ENCODE measurements at places on chromosomes 6 and 20.

GRCh38 chr20:54995011-54995410, 519.6 kb downstream of the DOK5 start:
- DNase-seq = no peak

- no peak for DNase-seq
Measured at GRCh38 chr6:41286544-41287346, at the start of gene TREM1. Gene TREM1, minus strand, starts transcription at chr6:41286682. Its CDS starts 27 bp downstream, at chr6:41286655.

GRCh38 chr20:3209257-3209945, at the start of gene ITPA:
Gene ITPA, plus strand, starts transcription at chr20:3209498. Its CDS starts 54 bp downstream, at chr20:3209552.
- no peak for DNase-seq

GRCh38 chr20:48723308-48724264, 104.2 kb downstream of the PREX1 start:
- DNase-seq = no peak

- no peak for DNase-seq
Measured at GRCh38 chr6:24943774-24944173, 8.0 kb upstream of the RIPOR2 start.

DNA sequence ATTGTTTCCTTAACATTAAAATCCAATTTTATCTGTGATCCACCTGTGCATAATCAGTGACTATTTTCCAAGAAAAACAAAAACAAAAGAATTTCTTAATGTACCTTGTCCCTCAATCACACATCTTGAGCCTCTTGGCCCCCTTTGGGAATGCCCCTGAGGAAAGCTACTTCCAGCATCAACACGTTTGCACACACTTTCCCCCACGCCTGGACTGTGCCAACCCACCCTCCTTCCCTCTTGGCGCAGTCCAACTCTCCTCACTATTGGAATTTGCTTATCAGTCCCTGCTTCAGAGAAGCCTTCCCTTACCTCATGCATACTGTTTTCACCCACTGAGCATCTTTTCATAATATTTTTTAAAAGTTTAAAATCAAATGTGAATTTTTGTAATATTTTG, 389.4 kb upstream of the NRSN1 start:
- DNase-seq = no peak
